ENCODE measurements at places on chromosomes 16 and 17.

DNA sequence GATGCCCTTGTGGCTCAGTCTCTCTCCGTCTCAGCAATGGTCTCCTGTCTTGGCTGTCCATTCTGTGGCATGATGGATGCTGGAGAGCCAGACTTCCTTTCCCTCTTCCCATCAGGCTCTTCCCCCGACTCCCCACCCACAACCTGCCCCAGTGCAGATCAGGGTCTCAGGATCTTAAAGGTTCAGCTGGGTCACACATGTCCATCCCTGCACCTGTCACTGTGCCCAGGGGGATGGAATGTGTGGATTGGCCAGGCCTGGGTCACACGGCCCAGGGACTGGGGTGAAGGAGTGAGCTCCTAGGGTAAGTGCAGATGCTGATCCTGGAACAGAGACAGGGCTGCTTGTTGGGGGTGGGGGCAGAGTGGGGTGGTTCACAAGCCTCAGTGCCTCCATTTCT lies 23.0 kb downstream of the ADGRG5 start:
- no peak for DNase-seq

- DNase-seq: no peak
These were observed 153.6 kb downstream of the KATNIP start for GRCh38 chr16:27703545-27703944.

DNA sequence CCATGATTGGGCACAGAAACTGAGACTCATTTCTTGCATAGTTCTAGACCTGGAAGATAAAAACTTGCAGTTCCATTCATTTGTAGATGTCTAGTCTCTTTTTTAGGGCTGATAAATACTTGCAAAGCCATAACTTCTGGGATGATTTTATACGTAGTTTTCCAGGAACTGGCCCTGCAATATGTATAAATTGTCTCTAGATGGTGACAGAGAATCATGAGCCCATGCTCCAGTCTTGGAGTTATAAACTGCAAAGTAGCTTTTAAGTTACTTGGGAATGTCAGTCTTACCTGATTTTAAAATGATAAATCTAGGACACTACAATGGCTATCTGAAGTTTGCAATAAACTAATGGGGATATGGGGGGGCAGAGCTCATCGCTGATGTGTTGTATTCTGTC lies 3.0 kb upstream of the ADAMTS18 start:
- DNase-seq: no peak

GRCh38 chr17:36884495-36885152 lies 52.7 kb upstream of the LHX1 start:
- peak; percentile 13 for DNase-seq

GRCh38 chr17:79670537-79671084 lies 59.8 kb upstream of the RBFOX3 start:
- no peak for DNase-seq

- DNase-seq: no peak
These were observed 1.6 kb upstream of the DECR2 start for GRCh38 chr16:400061-400591.

DNA sequence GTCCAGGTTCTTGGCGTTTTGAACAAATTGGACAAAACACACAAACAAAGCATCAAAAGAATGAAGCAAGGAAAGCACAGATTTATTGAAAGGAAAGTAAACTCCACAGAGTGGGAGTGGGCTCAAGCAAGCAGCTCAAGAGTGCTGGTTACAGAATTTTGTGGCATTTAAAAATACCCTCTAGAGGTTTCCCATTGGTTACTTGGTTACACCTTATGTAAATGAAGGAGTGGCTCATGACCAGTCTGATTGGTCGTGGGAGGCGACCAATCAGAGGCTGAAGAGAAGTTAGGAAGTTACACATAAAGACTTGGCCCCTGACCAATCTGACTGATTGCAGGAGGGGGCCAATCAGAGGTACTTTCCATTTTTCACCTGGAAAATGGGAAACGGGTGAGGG lies 1373.8 kb upstream of the GOT2 start:
- no peak for DNase-seq

GRCh38 chr17:72457712-72458111 lies 336.9 kb downstream of the SOX9 start:
- DNase-seq: no peak

GRCh38 chr17:63550817-63551639 lies 751 bp downstream of the DCAF7 start:
- DNase-seq: peak; percentile 75

- DNase-seq: no peak
These were observed 2.2 kb downstream of the KCNH6 start for GRCh38 chr17:63525190-63525946.

- DNase-seq: no peak
These were observed 62.0 kb downstream of the RPH3AL start for GRCh38 chr17:290626-291025.

DNA sequence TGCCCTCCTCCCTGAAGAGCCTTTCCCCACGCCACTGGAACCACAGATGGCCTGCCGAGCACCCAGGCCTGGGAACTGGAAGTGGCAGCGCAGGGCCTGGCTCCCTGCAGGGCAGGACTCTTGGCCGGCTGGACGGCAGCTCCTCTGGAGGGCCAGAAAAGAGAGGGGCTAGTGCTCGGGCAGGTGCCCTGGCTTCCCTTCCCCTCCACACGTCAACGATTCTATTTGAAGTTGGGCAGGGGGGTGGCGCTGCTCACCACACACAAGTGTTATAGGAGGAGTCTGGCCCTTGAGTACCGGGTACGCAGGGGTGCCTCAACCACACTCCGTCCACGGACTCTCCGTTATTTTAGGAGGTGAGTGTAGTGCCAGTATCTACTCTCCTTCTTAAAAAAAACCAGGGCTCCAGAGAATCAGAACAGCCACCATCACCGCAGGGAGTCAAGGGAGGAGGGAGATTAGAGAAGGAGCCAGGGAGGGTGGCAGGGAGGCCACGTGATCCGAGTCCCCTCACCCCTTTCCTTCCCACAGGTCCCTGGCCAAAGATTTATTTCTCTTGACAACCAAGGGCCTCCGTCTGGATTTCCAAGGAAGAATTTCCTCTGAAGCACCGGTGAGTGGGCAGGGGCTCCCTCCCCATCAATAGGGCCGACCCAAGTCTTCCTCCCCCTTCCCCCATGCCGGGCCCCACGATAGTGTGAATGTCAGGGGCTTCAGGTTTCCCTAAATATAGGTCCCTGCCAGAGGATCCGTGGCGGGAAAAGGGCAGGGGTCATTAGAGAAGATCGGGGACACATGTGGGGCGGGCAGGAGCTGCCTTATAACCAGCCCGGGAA lies 1.4 kb upstream of the ALDOA start:
- DNase-seq: peak; percentile 70

DNA sequence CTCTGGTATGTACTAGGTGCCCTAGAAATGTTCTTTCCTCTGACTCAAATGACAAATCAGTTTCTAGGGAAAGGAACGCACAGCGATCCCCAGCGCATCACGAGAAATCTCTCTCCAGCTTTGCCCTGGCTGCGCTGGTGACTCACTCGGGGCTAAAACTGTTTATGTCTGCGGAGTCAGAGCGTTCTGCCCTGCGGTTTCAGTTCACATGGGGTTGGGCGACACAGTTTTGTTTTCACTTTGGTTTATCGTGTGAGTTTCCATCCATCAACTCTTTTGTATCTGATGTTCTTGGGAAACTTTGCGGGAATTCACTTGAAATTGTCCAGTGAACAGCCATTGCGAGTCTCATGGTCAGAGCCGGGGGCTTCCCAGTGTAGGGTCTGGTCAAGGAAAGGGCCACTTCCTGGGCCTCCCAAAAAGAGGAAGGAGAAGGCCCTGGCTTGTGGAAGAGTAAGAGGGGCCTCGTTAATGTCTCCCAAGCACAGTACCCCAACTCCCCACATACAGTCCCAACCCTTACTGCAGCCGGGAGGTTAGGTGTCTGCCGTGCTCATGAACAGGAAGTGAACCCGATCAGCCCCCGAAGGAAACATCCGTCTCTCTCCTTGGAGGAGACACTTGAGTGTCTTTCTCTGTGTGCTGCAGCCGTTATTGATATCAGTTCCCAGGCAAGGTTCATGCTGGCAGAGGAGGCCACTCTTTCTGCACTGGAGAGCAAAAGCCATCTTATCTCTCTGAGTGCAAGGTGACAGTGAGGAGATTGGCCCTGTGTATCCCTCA lies 643.2 kb downstream of the WWOX start:
- peak; percentile 63 for DNase-seq

GRCh38 chr17:73305845-73306836 lies 5.7 kb downstream of the CDC42EP4 start:
- no peak for DNase-seq

DNA sequence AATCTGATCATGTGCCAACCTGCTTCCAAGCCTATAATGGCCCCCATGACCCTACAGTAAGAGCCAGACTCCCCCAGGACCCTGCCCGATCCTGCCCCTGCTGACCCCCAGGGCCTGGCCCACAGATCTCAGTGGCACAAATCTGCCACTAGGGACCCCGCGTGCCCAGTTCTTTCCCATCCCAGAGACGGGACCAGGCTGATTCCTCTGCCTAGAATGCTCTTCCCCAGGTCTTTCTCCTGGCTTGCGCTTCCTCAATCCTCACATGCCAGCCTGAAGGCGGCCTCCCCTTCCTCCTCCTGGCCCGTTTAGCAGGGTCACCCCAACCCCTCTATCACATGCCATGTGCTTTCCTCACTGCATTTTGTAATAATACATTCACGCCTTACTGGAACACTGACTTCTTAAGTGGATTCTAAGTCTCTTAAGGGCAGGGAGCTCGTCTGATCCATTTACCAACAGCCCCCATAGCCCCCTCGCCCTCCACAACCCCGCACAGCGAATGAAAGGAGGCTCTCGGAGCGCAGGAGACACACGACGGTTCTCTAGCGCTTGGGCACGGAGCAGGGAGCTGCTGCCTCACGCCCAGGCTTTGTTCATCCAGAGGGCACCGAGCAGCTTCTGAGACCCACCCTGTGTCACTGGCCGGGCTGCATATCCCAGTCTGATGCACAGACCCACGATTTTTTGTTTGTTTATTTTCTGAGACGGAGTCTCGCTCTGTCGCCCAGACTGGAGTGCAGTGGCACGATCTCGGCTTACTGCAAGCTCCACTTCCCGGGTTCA lies 1.2 kb downstream of the TRIM65 start:
- peak; percentile 32 for DNase-seq

GRCh38 chr17:79606487-79607281 lies 4.2 kb downstream of the RBFOX3 start:
- DNase-seq: no peak

GRCh38 chr17:19756546-19756945 lies 8.4 kb upstream of the ALDH3A1 start:
- peak; percentile 14 for DNase-seq

DNA sequence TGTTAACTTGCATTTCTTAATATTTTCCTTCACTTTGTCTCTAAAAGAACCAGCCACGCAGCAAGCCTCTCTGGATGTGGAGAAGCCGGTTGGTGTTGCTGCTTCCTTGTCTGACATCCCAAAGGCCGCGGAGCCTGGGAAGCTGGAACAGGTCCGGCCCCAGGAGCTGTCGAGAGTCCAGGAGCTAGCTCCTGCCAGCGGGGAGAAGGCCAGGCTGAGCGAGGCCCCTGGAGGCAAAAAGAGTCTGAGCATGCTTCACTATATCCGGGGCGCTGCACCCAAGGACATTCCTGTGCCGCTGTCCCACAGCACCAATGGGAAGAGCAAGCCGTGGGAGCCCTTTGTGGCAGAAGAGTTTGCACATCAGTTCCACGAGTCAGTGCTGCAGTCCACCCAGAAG lies 22.8 kb downstream of the GINS2 start:
- no peak for DNase-seq

- no peak for DNase-seq
These were observed 38.4 kb upstream of the XYLT1 start for GRCh38 chr16:17509194-17509593.

GRCh38 chr17:32116937-32117336 lies 25.4 kb upstream of the RHOT1 start:
- DNase-seq: no peak

GRCh38 chr16:1159325-1159972 lies 6.5 kb downstream of the CACNA1H start:
- DNase-seq: no peak

- no peak for DNase-seq
These were observed 6.6 kb upstream of the METRNL start for GRCh38 chr17:83072600-83073358.

DNA sequence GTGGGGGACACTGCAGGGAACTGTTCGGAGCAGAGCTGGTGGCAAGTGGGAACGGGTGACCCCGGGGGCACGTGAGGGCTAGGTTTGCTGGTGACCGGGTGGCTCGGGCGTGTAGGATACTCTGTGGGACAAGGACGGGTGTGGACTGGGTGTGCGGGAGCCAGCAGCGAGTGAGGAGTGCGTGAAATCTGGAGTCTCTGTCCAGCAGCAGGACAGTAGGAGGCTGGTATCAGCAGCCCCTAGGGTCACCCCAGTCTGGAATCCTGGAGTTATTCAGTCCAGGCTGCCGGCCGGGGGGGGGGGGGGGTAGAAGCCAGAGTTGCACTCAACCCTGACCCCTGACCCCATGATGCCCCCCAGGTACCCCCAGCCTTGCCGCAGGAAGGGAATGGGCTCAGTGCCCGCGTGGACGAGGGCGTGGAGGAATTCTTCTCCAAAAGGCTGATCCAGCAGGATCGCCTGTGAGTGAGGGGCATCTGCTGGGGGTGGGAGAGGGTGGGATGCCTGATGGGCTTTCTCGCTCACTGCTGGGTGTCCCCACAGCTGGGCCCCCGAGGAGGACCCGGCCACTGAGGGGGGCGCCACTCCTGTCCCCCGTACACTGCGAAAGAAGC lies 6.2 kb downstream of the ACD start:
- DNase-seq: no peak

- DNase-seq: no peak
These were observed 81.3 kb downstream of the COX10 start for GRCh38 chr17:14150619-14151018.

DNA sequence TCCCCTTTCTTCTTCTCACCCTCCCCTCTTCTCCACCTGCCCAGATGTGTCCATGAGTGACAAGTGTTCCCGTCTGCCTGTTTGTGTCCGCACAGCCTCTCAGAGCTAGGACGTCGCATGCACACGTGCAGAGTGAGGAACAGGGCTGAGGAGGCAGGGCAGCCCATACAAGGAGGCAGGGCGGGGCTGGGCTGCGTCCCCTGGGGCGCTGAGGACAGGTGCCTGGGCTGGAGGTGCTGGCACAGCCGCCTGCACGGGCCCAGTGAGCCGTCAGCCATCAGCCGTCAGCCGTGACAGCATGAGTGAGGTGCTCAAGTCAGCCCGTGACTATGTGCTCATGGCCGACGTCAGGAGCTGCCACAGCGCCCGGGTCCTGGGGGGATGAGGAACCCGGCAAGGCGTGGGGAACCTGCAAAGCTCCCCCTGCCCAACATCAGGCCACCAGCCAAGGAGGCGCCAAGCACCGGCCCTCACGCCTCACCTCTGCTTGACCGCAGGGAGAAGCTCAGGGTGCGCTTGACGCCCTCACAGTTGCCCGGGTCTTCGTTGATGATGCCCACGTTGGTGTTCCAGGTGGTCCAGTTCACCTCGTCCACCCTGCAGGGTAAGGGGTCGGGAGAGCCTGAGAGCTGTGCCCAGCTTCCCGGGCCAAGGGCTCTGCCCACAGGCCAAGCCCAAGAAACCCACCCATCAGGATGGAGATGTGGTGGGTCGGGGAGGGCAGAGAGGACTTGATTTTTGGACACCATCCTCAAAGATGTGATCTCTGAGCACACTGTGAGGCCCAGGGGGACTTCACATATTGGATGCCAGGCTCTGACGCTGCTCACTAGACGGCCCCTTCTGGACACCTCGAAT lies 13.7 kb upstream of the TRPV3 start:
- DNase-seq: no peak
